ENCODE measurements at places on chromosomes 7 and 10.

DNA sequence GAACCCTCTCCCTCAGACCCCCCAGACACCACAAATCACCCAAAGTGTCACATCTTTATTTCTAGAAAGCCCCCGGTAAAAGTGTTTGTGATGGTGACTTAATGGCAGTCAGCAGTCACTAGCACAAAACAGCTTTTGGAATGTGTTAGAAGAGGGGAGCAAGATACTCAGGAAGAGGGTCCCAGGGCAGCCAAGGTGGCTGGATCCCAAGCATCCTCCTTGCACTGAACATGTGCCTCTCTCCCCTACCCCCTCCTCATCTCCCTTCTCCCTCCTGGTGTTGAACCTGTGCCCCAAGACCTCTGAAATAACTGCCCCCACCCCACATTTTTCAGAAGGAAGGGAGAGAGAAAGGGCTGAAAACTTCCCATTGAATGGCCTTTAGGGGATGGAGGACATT, 37.8 kb upstream of the MXI1 start:
- DNase-seq, result no peak

GRCh38 chr7:97012365-97013133, 7.2 kb downstream of the DLX6 start:
- DNase-seq, result peak; percentile 84

GRCh38 chr10:132389433-132390169, 7.4 kb upstream of the PWWP2B start:
- peak; percentile 82 for DNase-seq

- no peak for DNase-seq
Observed at GRCh38 chr7:74297516-74298233, 8.5 kb downstream of the CLIP2 start.

- DNase-seq, result no peak
Observed at GRCh38 chr10:75000748-75001321, 110.6 kb upstream of the SAMD8 start.

GRCh38 chr7:55081472-55082227, 62.8 kb downstream of the EGFR start:
- no peak for DNase-seq

- no peak for DNase-seq
Observed at GRCh38 chr10:48938281-48938680, 1.4 kb downstream of the LRRC18 start.

GRCh38 chr10:62001898-62002297, 100.4 kb downstream of the ARID5B start:
- no peak for DNase-seq

GRCh38 chr7:125032943-125033342, 103.3 kb upstream of the POT1 start:
- DNase-seq, result no peak

DNA sequence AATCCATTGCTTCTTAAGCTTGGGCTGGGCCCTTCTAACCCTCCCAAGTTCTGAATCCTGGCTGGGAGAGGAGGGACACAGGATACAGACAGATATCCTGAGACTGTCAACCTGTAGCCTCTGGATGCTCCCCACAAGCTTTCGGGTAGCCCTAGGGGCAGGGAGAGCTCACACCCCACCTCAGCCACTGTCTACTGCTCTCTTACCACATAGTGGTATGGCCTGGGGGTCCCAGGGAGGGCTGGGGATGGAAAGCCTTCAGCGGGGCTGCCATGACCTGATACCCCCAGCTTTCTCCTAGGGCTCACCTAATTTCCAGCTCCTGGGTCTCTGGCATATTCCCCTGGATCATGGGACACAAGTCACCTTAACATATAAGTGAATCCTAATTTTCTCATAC, 25.1 kb downstream of the CRHR2 start:
- DNase-seq, result no peak

DNA sequence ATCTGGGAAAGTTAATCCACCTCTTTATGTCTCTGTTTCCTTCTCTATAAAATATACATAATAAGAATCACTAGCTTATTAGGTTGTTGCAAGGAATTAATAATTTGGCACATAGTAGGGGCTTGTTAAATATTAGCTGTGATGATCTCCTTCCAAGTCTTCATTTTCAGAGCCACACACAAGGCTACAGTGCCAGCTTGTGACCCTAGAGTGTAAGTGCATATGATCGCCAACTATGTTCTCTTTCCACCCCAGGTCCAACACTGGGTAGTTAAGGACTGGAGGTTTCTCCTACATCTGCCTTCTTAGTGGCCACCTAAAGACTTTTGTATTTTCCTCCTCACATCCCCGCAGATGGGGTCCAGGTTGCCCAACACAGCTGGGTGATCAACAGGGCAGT, 17.9 kb upstream of the ACSM6 start:
- no peak for DNase-seq

GRCh38 chr10:23047201-23048050, 48.0 kb upstream of the MSRB2 start:
- DNase-seq, result no peak

DNA sequence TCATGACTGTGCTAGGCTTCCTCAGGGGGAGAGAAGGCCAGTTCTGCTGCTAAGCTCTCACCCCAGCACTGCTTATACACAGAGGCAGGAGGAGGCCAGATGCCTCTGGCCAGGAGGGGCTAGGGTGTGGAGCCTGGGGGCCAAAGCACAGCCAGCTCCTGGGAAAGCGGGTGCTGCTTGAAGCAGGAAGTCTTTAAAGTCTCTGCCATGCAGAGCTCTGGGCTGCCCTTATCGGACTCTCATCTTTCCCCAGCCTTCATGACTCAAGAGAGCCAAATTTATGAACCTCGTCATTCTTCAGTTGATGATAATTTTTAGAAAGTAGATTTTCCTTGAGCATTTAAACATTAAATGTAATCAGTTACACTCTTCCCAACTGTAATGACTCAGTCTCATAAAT, 11.2 kb upstream of the TSPAN14 start:
- DNase-seq, result no peak

DNA sequence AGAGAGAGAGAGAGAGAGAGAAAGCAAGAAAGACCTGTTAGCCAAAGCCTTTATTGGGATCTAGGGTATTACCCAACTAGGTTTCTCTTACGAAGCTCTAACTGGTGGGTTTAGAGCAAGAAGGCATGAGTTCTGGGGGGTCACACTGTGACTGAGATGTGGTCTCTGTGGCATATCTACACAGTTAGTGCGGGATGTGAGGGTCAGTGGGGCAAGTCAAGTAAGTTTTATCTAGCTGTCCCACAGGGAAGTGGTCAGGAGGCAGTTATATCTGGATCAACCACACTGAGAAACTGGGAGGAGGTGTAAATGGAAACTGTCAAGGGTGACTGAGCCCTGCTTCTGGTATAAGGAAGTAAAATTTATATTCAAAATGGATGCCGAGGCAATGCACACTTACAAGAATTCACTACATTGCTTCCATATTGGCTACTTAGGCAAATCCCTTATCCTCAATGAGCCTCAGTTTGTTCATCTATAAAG, 331.6 kb upstream of the HPS1 start:
- DNase-seq, result no peak

GRCh38 chr7:36814311-36814710, 90.0 kb upstream of the AOAH start:
- DNase-seq, result no peak
